Activated CD4-positive, alpha-beta T cell treated with anti-CD3 and anti-CD28 coated beads for 1 hour (primary cell): ENCODE measurements at places on chromosomes 5 and 9.

DNA sequence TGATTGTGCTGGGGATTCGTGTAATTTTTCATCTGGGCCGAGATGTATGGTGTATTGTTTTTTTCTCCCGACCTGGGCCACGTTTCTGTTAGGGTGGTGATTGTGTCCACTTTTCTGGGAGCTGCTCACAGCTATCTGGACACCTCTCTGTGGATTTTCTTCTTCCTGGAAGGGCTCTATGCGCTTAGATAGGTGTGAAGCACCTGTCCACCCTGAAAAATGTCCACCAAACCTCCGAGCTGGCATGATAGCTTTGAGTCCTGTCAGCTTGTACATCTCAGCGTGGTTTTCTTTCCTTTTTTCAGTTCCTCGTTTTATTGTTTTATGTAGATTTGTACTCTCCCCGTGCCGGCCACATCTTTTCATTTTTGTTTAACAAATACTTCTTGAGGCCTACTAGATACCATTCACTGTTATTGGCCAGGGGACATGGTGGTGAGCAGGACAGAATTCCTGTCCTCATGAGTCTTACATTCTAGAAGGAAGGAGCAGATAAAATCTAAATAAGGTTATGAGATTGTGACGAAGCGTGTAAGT, 1.1 kb downstream of the UGCG start:
- no peak for DNase-seq

DNA sequence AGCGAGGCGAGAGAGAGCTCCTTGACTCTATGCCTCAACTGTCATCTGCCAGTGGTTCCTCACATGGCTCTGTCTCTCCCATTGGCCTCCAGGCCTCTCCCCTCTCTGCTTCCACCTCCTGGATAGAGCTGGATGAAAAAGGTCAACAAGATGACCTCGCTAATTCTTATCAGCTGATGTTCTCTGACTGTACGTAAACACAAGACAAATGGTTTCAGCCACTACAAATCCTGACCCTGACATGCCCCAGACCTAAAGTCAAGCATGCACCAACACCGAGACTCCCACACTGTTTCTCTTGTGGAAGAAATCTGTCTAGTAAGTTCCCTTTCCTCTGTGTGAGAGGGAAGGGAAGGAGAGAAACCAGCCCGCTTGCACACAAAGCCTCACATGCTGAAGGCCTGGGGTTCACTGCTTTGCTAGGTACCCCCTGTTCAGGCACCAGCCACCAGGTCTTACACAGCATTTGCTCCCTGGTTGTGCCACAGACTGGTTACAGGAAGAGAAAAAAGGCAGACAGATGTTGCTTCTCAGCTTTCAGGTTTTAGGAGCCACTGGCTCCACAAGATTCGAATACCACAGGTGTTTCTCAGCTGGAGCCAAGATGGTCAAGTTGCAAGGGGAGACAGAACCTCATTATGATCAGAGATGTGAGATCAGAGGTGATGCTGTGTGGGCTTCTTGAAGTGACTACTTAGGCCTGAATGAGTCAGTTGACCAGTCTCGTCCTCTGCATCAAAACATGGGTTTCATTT, 592.5 kb downstream of the CCDC171 start:
- no peak for DNase-seq

DNA sequence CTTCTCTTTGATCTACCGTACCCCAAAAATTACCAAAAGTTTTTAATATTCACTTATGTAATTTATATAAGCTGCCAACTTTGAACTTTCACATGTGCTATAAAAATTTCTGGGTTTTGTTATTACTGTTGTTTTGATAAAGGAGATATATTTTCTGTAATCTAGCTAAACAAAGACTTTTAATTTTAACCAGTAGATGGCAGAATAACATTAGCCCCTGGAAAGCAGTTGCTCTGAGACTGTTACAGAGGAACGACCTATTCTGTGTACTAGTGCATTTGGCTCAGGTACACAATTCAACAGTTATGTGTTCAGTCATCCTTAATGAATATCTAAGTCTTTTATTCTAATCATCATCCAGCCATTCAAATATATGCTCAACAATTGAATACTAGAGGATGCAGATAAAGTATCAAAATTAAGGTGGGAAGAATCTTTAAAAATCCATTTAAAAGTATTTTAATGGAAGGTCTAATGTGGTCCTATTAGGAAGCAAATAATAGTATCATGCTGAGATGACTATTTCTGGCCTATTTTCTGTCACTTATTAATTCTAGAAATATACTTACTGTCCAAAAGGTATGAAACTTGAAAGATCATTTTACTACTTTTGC, 8.6 kb downstream of the KLHL9 start:
- DNase-seq: no peak

DNA sequence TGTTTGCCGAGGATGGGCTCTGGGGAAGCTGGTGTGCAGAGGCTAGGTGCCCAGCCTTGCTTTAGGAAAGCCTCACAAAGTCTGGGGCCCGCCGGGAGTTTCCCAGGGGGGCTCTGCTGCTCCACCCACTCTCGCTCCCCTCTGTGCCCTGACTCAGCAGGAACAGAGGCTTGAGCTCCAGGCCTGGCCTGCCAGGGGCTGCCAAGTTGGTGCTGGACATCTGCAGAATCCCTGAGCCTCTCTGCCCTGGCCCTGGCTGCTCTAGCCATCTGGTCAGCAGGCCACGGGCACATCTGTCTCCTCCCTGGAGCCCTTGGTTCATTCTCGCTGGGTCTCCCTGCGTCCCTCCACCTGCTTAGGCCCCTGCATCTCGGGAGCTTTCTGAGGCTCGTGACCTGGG, 647 bp upstream of the ADAMTSL2 start:
- no peak for DNase-seq

DNA sequence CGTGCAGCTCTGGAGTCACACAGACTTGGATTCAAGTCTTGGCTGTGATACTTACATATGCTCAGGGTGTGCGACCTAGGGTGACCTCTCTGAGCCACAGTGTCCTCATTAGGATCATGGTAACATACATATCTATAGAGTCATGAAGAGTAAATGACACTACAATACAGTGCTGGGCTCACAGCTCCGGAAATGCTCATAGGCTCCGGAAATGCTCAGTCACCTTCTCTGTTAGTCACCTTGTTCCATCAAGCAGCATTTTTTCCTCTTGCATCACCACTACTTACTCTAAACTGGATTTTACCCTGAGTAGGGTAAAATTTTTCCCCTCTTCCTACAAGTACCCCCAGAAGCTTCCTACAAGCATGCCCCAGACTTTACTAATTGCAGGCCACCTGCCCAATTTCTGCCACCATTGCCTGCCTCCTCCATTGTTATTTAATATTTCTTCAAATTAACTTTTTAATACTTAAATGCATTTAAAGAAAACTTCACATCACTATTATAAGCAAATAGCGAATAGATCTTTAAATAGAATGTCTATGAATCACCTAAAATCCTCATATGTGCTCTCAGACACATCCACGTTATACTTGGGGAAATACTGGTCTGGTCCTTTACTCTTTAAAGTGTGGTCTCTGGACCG, 147.6 kb upstream of the SPRY4 start:
- DNase-seq: peak; percentile 17

- DNase-seq: no peak
These were observed 32.5 kb upstream of the HMCN2 start for GRCh38 chr9:130232899-130233586.
